ENCODE measurements at places on chromosomes 16 and 17.

DNA sequence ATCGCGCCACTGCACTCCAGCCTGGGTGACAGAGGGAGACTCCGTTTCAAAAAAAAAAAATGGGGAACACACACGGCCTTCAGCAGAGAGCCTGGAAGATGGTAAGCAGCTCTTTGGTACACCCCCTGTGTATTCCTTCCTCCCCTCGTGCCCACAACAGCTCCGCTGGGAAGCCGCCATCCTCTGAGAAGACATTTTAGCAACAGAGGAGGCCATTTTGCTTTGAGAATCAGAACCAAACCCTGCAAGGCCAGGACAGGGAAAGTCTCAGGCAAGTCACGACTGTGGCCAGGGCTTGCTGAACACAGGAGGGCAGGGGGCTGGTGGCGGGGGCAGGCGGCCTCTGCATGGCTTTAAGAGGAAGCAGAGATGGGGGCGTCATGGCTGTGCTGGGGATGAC lies 45.7 kb downstream of the SOCS1 start:
- no peak for DNase-seq

DNA sequence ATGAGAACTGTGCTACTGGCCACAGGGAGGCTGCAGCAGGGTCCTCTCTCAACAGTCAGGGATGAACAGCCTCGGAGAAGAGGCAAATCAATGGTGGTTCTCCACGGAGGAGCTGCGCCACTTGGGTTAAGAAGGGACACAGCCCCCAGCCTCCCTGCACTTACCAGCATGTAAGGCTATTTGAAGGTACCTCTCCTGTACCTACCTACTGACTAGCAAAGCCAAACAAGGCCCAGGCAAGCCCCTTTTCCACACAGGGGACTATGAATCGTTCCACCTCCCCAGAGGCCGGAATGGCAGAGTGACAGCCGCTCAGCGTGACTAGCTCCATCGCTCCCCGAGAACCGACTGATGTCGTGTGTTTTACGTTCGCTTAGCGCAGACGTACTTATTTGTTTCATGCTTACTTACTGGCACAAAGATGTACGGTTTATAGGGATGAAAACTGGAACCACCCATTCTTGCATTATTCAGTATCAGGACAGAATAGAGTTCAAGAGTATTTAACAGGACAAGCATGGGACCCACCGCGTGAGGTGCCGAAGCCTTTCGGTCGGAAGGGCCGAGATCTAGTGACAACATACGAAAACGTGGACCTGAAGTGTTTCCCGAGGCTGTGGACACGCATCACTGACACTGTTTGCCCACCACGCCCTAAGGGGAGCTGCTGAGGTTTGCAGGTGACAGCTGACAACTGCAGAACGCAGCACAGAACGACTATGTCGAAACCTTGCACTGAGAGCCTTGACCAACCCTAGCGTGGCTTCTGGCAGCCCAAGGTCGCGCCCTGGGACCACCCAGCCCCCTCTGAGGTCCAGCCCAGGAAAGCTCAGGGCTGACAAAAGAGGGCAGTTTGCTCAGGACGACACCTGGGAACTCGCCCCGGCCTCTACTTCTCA lies 1.0 kb downstream of the TEPSIN start:
- no peak for DNase-seq

- DNase-seq, result no peak
Observed at GRCh38 chr17:75160211-75160610, 5.9 kb upstream of the JPT1 start.

- DNase-seq, result no peak
Observed at GRCh38 chr17:45298546-45299285, 18.1 kb downstream of the MAP3K14 start.

GRCh38 chr17:37133136-37133535 lies 184.4 kb downstream of the AATF start:
- no peak for DNase-seq

DNA sequence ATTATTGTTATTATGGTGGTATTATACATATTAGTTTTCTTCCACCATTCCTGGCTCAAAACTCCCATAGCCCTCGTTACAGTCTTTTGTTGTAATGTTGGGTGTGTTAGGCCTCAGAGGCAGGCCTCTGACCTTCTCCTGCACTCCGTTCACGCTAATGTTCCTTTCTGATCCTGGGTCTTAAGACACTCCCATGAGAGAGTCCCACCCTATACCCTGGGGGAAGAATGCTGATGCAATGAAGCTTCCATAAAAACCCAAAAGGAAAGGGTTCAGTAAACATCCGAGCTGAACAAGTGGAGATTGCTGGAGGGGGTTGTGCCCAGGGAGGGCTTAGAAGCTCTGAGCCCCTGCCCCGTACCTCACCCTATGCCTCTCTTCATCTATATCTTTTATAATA lies 141.3 kb upstream of the NETO2 start:
- no peak for DNase-seq

Data from HS-5 (cell line).